Fibroblast of pulmonary artery (primary cell): ENCODE measurements at places on chromosomes 11 and 22.

DNA sequence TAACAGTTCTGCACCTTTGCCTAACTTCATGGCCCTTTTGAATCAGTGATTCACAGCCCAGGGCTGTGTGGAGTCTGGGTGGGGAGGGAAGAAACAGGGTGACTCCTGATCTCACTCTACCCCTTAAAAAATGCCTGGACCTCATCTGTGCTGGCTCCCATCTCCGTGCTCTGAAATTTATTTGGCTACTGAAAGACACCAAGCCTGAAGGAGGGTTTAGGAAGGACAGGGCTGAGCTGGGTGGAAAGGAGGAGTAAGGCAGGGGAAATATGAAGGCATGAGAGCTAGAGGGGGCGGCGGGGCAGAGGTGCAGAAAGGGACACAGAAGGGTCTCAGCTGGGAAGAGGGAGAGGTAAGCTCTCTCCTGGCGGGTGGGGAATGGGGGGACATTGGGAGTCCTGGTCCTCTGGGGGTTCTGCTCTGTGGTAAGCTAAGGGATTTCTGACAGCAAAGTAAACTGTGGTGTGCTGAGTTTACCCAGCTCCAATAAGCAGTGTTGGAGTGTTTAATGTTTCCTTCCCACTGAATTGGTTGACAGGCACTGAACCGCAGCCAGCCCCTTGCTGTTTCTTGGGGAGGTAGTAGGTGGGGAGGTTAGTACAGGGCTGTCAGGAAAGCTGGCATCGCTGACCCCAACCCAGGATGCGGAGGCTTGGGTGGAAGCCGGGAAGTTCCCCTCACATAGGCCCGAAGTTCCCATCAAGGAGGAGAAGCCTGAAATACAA lies 71.1 kb downstream of the RPUSD4 start:
- no peak for DNase-seq

DNA sequence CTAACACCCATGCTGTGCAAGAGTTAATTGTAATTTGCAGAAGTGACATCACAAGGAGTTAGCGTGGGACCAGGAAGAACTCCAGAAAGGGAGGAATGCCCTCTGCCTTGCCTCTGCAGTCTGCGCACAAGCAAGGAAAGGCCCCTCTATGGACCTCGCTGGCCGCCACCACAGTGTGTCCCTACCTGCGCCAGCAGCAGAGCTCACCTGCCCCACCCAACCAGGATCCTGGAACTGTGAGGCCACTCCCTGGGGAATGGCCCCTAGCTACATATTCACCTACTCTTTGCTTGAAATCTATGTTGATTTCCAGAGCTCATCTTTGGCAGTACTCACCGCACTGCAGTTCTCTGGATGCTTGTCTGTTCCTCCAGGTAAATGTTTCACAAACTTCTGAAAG lies 72.0 kb upstream of the MTNR1B start:
- DNase-seq = no peak

DNA sequence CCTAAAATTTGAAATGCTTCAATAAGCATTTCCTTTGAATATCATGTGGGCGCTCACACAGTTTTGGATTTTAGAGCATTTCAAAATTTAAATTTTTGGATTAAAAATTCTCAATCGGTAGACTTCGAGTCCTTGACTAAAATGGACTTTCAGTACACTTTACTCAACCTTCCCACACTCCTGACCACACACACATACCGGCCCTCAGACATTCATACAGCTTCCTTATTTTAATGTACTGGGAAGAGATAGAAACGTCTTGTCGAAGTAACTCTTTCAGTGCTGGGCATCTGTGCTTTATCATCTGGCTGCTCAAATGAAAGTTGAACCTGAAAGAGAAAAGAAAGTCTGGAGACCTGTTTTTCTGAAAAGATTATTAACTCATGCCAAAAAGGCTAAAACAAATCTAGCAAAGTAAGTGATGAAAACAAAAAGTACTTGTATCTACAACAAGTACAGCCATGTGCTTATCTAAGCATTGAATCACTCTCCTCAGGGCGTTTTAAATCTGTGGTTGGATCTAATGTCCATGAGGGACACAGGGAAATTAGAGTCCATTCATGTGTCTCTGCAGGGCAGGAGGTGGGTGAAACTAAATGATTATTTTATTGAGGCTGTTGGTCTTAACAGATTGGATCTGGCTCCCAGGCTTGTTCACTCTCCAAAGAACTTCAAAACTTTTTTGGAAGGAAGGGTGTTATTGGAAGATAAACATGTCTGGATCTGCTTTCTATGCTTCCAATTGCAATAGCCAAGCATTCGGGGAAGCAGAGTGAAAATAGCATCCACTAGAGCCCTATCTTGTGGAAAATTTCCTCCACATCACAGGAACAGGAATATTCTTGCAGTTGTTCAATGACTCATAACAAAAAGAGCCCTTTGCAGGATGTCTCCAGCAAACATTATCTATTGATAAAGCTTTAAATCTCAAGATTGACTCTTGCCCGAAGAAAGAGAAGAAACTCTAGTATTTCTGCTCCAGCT lies 47.0 kb downstream of the CARD18 start:
- DNase-seq = no peak

GRCh38 chr11:92964471-92964870 lies 5.0 kb upstream of the MTNR1B start:
- DNase-seq = no peak

GRCh38 chr11:10751581-10751940 lies 515 bp downstream of the CTR9 start:
- DNase-seq = no peak

DNA sequence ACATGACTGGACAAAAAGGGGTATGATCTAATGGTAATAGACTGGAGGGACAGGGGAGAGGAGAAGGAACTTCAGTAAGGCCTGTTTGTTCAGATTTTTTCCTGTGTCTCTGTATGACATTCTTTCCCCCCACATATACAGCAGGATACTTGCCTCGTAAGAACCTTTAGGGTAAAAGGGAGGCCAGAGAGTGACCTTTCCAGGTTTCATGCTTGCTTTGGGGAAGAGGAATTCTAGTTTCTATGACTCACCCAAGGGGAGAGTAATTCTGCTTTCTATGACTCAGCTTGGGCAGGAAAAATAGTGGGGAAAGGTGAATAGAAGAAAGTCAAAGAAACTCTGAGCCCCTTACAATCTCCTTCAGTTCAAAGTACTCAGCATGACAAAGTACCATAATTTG lies 457.0 kb downstream of the DLG2 start:
- DNase-seq = no peak

- no peak for DNase-seq
Measured at GRCh38 chr11:65141896-65142494, 7.7 kb upstream of the SYVN1 start.

DNA sequence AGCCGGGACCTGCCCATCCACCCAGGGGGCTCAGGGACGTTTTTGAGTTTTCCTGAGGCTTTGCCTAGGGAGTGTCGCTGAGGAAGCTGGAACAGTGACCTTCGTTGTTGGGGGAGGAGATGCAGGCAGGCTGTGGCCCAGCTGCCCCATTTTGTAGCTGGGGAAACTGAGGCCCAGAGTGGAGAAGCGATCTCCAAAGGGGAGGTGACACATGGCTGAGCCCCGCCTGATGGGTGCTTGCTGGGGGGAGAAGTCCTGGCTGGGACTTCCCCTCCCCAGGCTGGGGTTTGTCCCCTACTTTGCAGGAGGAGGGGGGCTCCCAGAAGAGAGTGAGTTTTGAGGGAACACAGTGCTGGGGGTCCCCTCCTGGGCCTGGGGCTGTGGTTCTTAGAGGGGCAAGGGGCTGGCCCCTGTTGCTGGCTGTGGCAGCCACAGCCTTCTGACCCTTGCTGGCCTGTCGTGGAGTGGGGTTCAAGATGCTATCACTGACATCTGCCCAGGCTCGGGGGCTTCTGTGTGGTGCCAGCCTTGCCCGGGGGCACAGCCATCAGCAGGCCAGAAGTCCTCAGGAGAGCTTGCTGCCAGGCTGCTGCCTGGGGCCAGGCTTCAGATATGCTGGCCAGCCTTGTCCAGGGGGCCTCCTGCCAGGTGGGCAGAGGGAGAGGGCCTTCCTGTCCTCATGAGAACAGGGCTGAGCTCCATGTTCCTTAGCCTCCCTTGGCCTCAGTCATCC lies 21.4 kb downstream of the KCNQ1 start:
- DNase-seq = no peak

DNA sequence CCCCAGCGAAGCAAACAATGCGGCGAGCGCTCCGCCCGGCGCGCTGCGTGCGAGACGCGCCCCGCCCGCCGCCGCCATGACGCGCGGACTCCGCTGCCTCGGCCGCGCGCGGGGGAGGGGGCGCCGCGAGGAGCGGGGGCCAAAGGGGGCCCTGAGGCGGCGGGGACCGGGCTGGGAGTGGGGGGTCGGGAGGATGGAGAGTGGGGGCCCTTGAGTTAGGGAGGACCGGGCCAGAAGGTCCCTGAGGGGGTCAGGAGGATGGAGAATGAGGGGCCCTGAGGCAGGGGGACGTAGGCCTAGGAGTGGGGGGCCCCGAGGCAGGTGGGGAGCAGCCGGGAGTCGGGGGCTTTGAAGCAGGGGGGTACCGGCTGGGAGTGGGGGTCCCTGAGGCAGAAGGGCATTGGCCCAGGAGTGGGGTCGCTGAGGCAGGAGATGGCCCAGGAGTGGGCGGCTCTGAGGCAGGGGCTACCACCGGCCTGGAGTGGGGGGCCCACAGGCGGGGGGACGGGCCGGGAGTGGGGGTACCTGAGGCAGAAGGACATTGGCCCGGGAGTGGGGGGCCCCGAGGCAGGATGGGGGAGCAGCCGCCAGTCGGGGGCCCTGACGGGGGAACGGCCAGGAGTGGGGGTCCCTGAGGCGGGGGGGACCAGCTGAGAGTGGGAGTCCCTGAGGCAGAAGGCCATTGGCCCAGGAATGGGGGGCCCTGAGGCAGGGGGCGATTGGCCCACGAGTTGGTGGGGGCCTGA lies at the start of gene BRD1:
BRD1 (minus strand) TSS at position 21 of the 746 bp plus-strand sequence. CDS start 3,556 bp downstream, outside the sequence.
- DNase-seq = peak; percentile 66

DNA sequence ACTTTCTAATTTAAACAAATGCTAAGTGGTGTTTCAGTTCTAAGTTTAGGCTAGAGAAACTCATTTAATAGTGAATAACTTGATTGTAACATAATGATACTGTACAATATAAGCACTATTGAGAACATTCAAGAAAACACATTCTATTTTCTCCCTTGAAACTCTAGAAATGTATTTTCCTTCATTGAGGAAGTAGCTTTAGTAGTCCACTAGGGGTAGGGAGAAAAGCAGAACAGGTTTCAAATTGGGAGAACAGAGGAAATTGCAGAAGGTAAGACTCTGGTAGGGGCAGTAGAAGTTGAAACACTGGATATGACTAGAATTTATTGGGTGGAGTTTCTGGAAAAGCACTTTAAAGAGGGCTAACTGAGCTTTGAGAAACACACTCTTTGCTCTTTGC lies 31.6 kb upstream of the MPPED2 start:
- no peak for DNase-seq

DNA sequence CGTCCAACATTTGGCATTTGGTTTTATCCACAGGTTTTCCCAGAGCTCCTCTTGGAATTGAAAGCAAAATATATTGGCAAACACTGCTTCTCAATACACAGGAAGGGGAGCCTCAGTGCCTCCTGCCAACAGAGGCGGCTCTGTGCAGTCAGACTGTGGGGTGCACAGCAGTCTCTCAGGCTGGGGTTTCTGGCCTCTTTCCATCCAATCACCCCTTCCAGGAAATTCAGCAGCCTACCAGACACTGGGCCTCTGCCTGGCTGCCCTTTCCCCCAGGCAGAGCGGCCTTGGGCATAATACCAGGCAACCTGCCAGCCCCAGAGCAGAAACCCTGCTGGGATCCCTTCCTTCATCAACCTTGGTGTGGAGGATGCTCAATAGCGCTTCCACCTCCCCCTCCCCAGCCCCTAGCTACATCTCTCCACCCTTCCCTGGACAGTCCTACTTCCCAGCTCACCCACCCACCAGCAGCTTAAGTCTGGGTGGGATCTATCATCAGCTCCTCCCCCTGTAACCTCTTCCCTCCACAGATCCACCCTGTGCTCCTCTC lies 17.8 kb upstream of the RAPSN start:
- peak; percentile 72 for DNase-seq

DNA sequence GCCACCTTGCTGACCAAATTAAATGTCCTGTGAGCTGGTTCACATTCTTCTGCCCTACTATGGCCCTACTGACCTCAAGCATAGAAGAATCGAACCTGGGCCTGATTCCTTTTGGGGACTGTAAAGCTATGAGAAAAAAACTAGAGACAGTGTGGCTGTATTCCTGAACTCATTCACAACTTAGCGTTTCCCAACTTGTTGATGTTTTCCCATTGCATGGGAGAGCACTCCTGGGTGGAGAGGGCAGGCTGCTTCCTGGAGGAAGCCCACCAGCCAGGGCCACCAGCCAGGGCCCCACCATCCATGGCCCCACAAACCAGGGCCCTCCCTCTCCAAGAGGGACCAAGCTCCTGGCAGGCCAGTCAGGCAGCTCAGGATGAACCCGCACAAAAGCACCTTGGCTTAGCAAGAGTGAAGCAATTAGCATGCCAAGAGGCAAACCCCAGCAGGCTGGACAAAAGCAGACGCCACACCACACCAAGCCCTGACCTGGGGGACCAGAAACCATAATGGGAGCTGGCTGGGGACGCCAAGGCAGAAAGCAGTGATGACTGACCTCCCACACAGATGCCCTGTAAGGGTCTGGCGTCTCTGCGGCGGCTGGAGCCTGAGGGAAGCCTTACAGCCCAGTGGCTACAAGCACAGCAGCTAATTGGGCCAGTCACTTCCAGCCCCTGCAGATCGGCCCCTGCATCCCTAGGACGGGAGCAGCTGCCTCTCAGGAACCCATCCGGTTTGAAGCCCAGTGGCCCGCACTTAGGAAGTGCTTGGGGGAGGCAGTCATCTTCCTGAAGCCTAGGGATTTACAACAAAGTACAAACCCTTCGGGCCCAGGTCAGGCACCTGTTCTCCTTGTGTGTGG lies 2.1 kb downstream of the CERK start:
- DNase-seq = peak; percentile 36

DNA sequence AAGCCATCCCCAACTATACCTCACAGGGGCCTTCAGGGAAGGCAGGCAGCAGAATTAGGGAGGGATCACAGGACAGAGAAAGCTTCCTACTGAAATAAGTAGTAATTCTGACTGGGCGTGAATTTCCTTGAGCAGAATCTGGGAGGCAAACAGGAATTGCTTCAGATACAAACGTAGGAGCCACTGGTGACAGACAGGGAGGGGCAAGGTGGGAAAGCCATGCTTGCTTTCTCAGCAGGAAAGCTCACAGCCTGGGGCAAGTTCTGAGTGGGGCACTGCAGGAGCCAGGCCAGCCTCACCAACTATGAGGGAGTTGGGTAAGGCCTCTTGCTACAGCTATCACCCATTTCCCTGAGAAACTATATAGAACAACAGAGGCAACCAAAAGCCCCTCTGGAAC lies 43.6 kb downstream of the ARHGAP32 start:
- DNase-seq = no peak
